Ovary (tissue), 10 donors: ENCODE measurements at places on chromosomes 5 and 9. TPM values are rescaled to one million over a fixed set of nuclear protein-coding genes. Genes with fewer than 3 reads are reported as not detected.
A peak's percentile ranks its signal among the peaks of the same experiment; 100 is the strongest.

PURA gene
- total RNA-seq: 34.2 TPM

TNC gene
- 1.4 TPM for total RNA-seq

EGFL7 gene
- 113 TPM for total RNA-seq

SLC35A4 gene
- 65.7 TPM for total RNA-seq

SEMA5A gene
- 5.2 TPM for total RNA-seq

FOXD1 gene
- total RNA-seq: 0.10 TPM

EGFLAM gene
- 6.1 TPM for total RNA-seq

IL5 gene
- not detected for total RNA-seq

WHRN gene
- 18.4 TPM for total RNA-seq

ZNF658 gene
- total RNA-seq: 7.9 TPM

MARVELD2 gene
- 0.83 TPM for total RNA-seq

C9orf50 gene
- total RNA-seq: not detected

DNA sequence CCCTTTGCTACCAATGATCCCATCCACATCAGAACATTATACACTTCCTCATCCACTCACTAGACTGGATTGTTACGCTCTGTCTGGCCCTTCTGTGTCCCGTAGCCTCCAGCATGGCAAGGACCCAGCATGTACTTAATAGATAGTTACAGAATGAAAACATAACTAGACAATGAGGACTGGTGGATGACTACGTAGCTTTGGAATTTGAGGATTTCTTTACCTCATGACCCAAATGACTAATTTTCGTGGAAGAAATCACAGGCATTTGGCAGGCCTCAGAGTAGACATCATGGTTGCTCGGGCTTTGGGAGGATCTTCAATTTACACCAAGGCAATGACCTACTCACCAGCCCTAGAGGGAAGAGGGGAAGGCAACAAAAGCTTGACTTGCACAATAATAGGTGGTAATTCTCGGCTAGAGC lies 299.8 kb downstream of the TLE1 start:
- peak; percentile 23 for DNase-seq

DNA sequence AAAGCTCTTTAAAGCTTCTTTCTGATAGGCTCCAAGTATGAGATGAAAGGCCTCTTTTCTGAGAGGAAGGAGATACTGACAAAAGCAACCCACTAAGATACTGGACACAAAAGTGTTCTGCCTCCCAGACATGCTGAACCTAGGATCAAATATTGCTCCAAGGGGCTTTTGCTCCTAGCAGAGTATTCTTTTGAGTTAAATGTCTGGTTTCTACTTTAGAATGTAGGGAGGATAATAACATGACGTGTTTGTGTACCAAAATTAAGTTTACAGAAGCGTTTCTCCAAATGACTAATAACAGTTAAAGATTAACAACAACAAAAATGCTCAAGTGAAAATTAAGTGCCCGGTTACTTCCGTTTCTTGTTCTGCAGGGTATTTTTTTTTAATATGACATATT lies 2293.3 kb upstream of the C9orf72 start:
- DNase-seq: no peak

DNA sequence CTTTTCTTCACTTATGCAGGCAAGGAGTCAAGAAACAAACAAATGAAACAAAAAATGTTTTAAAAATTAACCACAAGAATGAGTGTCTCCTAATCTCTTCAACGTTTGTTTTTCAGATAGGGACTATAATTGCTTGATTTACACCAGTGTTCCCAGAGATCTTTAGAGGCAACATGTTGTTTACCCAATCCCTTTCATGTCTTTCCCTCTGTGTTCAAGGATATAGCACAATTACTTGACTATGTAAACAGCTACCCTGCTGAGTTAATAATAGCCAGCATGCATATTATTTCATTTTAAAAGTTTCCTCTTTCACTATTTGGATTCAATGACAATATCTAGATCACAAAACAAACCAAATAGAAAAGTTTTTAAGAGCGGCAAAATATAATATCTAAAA lies 25.1 kb upstream of the SHISAL2B start:
- no peak for DNase-seq

DNA sequence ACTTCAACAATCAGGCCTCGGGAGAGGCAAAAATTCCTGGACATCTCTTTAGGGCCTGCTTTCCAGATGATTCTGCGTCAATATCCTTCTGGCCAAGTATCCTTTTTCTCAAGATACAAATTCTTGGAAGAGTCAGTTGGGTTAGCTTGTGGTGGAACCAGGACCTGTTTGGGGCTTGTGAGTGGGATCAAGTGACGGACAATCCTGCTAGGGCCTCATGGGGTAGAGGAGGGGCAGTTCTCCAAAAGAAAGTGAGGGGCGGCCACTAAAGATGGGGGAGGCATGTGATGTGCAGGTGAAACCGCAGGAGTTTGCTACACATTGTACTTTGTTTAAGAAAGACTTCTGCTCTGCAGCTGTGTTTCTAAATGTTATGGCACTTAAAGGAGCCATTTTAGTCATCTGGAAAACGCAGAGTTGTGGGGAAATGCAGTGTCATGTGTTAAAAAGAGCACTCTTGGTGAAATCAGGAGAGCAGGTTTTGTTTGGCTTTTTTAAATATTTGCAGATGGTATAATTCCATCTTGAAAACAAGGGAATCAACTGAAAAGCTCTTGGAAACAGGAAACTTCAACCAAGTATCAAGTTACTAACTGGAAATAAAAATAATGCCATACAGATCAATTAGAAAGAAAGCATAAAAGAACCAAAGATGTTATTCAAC lies 27.4 kb upstream of the GSN start:
- no peak for DNase-seq

DNA sequence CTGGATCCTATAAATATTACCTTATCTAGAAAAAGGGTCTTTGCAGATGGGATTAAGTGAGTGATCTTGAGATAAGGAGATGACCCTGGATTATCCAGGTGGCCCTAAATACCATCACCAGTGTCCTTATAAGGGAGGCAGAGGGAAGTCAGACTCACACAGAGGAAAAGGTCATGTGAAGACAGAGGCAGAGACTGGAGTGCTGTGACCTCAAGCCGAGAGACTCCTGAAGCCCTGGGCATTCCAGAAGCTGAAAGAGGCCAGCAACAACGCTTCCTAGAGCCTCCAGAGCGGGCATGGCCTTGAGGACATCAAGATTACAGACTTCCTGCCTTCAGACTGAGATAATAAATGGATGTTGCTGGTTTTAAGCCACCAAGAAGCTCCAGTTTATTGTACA lies 118.8 kb downstream of the ATPSCKMT start:
- DNase-seq: no peak

GRCh38 chr5:181235689-181236366 lies 7.9 kb downstream of the RACK1 start:
- DNase-seq: no peak

GRCh38 chr5:15290953-15291352 lies 209.0 kb upstream of the FBXL7 start:
- DNase-seq: no peak

GRCh38 chr9:91421971-91422757 lies 1.5 kb downstream of the NFIL3 start:
- peak; percentile 40 for DNase-seq

GRCh38 chr9:108463932-108464606 lies 391.7 kb downstream of the ACTL7B start:
- no peak for DNase-seq

GRCh38 chr9:1094749-1095148 lies 44.6 kb downstream of the DMRT2 start:
- DNase-seq: no peak

DNA sequence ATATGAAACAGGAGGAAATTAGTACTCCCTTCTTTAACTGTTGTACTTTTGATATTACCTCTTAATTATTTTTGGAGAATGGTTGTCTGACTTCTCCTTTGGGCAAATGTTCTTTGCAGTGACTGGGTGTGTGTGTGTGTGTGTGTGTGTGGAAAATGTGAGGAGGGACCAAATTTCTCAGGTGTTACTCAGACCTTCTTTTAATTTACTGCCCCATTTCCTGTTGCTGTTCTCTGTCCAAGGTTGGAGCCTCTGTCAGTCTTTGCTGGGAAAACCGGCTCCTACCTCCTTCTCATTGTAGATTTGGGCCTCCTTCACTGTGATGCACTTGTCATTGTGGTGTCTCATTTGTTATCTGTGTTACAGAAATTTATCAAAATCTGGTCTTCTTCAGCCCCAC lies 68.4 kb downstream of the PBX3 start:
- no peak for DNase-seq

DNA sequence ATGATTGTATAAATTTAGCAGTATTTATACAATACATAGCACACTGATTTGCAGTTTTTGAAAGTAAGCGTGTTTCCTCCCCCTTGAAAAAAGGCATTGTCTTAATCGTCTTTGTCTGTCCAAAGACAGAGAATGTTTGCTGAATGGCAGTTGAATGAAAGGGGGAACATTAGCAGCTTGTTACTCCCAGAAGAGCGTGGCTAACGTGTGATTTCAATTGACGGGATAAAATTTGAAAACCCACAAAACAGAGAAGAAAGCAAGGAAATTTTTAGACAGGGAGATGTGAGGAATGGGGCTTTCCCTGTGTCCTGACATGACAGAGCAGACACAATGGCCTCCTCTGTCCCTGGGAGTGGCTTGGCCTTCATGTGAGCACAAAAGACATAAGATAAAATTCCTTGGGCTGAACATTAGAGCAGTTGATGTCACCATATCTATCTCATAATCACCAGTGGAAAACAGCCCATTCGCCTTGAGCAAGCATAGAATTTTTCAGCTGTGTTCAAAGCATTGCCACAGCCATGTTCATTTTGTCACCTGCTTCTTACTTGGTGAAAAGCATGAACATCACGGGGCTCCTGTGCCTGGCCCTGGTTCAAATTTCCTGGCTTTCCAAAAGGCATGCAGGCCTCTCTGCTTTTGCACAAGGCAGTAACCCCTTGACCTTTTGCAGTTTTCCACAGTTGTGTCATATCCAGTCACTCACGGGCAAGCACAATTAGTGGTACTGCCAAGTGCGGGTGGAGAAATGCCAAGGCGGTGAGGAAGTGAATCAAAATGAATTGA lies 126.9 kb downstream of the TLE1 start:
- no peak for DNase-seq

DNA sequence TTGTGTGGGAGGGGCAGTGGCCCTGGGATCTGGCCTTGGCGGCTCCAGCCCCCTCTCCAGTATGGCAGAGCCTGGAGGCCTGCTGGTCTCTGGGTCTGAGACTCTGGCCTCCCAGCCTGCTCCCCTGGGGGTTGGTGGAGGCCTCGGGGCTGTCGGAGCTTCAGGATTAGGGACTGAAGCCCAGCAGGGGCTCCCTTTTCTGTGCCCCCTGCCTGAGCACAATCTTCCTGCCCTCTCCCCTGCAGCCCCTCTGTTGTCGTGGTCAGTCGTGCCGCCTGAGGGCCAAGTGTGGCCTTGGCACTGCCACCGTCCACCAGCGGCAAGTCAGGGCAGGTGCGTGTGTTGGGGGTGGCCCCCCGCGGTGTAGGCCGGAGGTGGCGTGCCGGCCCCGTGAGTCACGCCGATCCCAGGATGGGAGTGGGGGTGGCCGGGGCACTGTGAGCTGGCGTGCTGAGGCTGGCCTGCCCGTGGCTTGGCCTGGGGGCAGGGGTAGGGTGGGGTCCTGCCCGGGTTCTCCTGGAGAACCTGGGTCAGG lies 53.6 kb downstream of the RXRA start:
- no peak for DNase-seq

DNA sequence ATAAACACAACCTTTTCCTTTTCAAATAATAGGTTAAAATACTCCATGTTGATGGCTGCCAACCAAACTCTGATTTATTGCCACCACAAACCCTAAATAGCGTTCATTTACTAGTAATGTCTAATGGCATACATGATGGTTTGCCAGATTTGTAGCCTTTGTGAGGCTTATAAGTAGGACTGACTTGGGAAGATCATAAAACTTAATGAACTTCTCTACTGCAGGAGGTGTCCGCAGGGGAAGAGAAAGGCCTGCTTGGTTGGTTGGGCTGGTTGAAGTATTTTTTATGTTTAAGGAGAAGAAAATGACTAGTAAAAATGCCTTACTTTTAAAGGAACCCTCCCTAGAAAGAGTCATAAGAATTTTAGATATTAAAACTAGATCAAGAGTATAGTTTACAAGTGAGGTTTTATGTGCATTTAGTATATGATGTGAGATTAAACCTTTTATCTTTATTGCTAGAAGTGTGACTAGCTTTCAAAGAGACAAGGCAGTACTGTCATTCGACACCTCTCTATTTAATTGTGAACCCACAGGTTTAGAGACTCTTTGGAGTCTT lies 5.0 kb downstream of the PBX3 start:
- no peak for DNase-seq

GRCh38 chr5:154559398-154560276 lies 81.6 kb upstream of the HAND1 start:
- no peak for DNase-seq

DNA sequence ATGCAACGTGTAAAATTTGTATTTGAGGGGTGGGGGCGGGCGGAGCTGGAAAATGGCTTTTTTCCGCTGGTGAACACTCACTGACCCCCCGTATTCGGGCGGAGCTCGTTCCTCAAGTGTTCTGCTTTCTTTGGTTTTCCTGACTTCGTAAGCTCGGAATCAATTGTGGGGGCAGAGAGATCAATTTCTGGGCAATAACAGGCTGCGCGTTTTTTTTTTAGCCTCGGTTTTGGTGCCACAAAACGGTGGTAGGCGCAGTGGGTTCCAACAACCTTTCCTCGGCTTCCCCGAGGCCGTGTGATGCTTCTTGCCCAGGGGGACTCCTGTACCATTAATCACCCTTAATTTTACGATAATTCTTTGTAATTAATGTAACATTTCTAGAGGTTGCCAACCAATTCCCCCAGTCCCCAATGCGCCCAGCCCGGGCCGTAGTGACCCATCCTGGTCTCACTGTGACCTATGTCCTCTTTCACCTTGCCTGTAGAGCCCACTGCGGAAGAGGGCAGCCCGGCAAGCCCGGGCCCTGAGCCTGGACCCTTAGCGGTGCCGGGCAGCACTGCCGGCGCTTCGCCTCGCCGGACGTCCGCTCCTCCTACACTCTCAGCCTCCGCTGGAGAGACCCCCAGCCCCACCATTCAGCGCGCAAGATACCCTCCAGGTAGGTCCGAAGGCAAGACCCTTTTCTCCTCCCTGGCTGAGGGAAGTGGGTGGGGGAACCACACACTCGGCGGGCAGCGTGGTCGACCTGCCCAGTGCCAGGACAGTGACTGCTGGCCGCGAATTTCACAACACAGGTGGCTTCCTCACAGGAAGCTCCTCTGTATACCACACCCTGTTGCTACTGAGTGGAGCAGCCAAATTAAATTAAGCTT lies 3.7 kb downstream of the NR4A3 start:
- DNase-seq: peak; percentile 39

GRCh38 chr9:133815781-133816180 lies 77.6 kb upstream of the SARDH start:
- DNase-seq: no peak
